ENCODE measurements at places on chromosomes 16 and 17.

DNA sequence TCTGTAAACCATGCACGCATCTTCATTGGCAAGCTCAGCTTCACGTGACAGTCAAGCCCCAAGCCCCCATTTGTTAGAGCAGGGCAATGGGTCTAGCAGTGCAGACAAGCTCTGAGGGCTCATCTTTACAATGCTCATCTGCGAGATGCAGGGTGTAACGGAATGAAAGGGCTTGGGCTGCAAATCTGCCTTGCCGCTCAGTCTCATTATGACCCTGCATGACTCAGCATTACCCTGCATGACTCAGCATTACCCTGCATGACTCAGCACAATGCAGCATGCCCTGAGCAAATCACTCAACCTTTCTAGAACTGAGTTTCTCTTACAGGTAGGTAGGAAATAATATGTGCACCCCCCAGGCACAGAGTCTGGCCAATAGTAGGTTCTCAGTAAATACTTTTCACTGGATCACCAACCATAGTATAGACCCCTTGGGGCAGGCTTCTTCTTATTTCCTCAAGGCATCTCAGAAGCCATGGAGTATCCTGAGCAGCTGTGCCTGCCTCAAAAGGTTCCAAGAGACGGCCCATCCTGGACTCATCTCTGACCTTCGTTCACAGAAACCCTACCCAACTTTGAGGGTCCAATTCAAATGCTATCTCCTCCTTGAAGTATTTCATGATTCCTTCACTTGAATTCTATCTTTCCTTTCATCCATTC, 391.3 kb upstream of the CDH5 start:
- no peak for DNase-seq

GRCh38 chr17:43456661-43457361, 27.0 kb upstream of the DHX8 start:
- no peak for DNase-seq

GRCh38 chr16:27455700-27456099, 53.7 kb downstream of the IL21R start:
- no peak for DNase-seq

- no peak for DNase-seq
Observed at GRCh38 chr16:22098405-22099255, 6.3 kb downstream of the VWA3A start.

- no peak for DNase-seq
Observed at GRCh38 chr16:26374279-26374925, 682.6 kb downstream of the HS3ST4 start.

DNA sequence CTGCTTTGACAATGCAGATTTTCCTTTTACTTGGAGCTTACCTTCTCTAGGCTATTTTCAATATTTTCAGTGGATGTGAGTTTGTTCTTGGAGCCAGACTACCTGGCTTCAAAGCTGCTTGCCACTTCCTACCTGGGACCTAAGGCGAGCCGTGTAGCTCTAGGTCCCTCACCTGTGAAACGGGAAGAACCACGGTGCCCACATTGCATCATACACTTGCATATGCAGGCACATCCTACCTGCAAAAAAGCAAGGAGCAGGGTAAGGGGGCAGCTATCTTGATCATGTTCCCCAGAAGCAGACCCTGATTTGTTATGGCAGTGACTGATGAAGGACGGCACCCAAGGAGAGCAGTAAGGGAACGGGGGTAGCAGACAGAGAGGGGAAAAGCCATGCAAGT, 27.0 kb upstream of the MPRIP start:
- DNase-seq = no peak

DNA sequence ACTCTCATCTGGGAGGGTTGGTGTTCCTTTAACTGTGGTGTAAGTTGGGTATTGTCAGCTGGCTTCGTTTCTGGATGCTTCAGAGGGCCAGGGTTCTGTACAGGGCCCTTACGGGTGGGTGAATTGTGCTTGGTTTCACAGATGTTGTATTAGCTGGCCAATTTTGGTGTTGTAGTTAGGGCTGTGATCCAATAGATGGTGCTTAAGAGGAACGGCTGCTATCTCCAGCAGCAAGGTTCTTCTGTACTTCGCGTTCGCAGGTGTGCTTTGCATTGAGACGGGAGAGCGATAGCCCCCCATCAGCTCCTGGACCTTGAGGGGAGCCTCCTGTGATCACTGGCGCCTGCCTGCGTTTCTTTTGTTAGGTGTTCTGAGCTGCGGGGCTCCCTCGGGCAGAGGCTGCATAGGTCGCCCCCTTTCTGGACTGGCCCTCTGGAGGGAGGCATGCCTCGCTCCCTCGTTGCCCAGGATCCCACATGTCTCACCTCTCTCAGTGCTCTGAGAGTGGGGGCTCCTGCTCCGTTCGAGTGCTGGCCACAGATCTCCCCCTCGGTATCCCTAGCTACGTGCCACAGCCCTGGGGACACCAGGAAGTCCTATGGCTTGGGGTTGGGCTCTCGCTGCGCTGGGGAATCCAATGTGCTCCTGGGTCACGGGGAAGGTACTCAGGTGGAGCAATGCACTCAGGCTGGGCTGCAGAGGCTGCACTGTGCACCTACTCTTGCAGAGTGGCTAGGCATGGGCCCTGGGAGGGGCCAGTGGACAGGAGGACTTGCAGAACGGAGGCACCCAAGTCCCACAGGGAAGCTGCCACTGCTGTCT, 837 bp upstream of the PRDM7 start:
- DNase-seq = no peak

- DNase-seq = no peak
Observed at GRCh38 chr17:8856869-8857575, 10.5 kb downstream of the PIK3R6 start.

GRCh38 chr16:2687531-2688308, 5.4 kb downstream of the KCTD5 start:
- no peak for DNase-seq

DNA sequence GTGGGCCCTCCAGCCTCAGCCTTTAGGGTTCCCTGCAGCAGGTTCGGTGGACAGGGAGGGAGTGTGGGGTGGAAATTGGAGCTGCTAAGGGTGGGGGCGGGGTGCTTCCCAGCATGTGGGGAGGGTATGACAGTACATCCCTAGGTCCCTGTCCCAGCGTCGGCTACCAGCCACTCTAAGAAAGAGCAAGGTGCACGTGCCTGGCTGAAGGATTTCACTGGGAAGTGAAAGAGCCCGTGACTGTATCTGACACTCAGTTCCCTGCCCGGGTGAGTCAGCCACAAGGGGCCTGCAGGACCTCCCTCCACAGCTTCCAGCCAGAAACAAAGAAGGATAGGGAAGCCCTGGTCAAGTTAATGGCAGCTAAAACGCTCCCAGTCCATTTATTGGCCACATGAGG, 4.1 kb downstream of the SNRNP25 start:
- DNase-seq = no peak

GRCh38 chr16:4318451-4318910, 2.6 kb downstream of the GLIS2 start:
- DNase-seq = no peak

- DNase-seq = no peak
Observed at GRCh38 chr16:75379911-75380847, 53.1 kb downstream of the CFDP1 start.

DNA sequence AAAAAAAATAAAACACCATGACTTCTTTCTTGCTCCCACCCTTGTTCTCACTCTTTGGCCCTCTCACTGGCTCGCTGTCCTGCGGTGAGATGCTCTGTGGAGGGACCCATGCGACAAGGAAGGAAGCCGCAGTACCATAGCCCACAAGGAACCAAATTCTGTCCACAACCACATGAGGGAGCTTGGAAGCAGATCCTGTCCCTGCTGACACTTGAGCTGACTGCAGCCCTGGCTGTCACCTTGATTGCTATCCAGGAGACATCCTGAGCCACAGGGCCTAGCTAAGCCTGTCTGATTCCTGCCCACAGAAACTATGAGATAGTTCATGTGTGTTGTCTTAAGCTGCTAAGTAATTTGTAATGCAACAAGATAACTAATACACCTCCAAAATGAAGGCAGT, 4.8 kb upstream of the MT2A start:
- no peak for DNase-seq

GRCh38 chr16:79317521-79317920, 283.0 kb downstream of the MAF start:
- no peak for DNase-seq

DNA sequence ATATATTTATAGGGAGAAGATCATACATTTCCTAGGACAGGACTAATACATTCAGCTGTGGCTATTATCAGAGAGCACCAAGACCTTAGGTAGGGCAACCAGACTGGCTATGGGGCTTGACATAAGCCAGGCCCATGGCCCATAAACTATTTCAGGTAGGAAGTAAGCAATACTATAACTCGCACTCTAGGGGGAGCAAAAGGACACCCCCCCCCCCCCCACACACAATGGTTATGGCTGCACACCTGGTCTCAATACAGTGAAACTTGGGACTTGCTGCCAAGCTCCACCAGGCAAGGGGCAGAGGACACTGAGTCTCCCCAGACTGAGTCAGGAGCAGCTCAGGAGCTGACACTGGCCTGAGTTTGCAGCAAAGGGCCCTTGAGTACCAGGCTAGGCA, 348.9 kb upstream of the ASIC2 start:
- no peak for DNase-seq

- no peak for DNase-seq
Observed at GRCh38 chr17:2239170-2239551, 64.4 kb downstream of the SMG6 start.

GRCh38 chr17:63024716-63025115, 58.7 kb downstream of the TANC2 start:
- DNase-seq = no peak

DNA sequence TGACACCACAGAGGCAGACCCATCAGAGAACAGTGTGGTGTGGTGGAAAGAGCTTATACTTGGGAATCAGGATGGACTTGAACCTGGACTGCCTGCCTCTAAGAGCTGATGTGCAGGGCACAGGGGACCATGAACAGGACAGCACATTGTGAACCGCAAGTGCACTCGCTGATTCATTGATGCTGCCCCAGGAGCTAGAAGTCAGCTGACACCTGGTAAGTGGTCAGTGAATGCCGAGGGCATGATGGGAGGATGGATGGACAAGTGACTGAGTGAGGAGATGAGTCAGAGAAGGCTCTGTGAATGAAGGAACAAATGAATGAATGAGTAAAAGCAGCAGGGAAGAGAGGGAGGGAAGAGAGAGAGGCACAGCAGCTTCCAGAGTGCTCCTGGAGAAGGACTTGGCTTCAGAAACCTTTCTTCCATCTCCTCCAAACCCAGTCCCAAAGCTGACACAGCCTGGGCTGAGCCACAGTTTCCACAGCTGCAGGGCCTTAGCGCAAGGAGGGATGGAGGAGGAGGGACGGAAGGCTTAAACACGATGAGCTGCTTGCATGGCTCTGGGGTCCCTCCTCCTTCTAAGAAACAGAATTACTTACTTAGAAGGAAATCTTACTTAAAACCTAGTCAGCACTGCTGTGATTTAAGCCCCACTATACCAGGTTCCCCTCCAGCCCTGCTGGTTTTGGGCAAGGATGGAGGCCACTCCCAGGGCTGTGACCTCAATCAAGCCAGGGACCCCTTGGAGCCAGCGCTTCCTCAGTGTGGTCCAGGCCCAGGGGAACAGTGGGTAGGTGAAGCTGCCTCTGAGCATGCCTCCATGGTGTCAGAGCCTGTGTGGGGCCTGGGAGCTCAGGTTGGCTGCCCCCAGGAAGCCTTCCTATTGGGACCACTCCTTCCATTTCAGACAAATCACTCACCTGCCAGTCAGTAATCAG, 184.6 kb downstream of the TMEM132E start:
- no peak for DNase-seq

- DNase-seq = no peak
Observed at GRCh38 chr16:83669456-83669855, 138.3 kb upstream of the HSBP1 start.

DNA sequence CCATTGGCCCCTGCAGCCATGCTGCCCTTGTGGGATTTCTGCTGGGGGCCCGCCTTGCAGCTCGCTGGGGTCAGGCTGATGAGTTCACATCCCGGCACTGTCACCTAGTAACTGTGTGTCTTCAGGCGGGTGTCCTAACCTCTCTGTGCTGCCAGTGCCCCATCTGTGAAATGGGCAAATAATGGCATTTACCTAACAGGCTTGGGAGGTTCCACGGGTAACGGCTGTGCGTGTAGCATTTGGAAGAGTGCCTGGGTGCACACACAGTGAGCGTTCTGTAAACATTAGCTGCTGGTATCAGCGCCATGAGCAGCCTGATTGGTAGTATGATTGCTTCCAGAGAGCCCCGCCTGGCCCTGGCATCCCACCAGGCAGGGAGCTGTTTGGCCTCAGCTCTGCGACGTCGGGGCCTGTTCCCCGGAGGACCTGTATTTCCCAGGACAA, 167.3 kb upstream of the GSE1 start:
- no peak for DNase-seq

GRCh38 chr16:58628845-58629732, 537 bp downstream of the CNOT1 start:
- no peak for DNase-seq

DNA sequence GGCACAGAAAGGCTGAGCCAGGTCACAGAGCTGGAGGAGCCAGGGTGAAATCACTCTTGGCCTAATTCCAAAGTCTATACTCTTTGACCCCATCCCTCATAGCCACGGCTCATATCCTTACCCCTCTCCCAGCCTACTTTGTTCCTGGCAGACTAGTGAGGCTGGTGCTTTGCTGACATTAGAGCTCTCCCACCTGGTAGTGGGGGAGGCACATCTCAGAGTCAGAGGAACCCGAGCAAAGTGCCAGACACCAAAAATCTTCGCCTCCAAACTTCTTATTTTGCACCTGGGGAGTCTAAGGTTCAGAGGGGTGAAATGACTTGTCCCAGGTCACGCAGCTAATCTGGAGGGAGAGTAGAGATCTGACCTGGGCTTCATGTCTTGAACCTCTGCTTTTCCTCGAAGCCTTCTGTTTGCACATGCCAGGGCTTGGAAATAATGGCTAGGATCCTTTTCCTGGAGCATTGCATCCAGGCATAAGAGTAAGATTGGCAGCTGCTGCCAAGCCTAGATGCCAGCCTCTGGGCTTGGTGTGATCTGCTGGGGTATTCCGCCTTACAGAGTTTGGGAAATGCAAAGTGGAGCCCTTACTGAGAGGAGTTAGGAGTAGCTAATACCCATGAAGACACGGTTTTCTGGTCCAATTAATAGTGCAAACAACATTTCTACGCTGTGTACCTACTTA, 126.9 kb downstream of the SPACA3 start:
- no peak for DNase-seq

GRCh38 chr17:27351759-27352158, 57.8 kb downstream of the WSB1 start:
- no peak for DNase-seq

DNA sequence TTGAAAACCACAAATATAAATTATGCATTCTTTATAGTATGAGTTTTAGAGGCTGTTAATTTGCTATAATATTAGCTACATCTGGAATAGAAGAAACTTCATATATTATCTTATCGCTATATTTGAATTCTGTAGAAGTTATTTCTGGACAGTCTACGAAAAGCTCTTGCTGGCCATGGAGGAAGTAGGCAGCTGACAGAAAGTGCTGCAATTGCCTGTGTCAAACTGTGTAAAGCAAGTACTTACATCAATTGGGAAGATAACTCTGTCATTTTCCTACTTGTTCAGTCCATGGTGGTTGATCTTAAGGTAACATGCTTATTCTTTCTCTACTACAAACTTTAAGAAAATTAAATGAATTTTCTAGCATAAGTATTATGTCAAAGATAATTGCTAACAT, 96.8 kb downstream of the OMG start:
- DNase-seq = no peak

- DNase-seq = no peak
Observed at GRCh38 chr17:81814748-81815645, 11.0 kb downstream of the GCGR start.
